Pulmonary artery endothelial cell (primary cell): ENCODE measurements at places on chromosomes 4 and X.

DNA sequence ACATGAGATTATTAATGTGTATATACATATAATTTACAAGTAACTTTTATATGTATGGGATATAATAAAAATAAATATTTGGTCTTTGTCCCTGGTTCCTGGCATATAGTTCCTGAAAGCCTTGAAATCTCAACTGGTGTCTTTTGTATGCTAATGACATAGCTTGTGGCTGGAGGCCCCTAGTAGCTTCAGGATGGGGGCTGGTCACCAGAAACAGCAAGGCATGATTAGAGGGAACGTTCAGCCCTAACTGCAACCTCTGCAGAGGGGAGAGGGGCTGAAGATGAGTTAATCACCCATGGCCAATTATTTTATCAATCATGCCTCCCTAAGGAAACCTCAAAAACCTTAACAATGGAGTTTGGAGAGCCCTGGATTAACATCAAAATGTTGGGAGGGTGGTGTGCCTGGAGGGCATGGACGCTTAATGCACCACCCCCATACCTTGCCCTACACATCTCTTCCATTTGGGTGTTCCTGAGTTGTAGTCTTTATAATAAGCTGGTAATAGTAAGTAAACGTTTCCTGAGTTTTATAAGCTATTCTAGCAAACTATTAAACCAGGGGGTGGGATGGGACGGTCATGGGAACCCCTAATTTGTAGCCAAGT lies 21.3 kb downstream of the PIN4 start:
- DNase-seq: no peak

GRCh38 chrX:124018023-124018422 lies 56.5 kb downstream of the STAG2 start:
- no peak for DNase-seq

GRCh38 chr4:2923141-2923551 lies 40.1 kb downstream of the NOP14 start:
- no peak for DNase-seq

- DNase-seq: no peak
Observed at GRCh38 chr4:17218786-17219185, 293.1 kb downstream of the QDPR start.

DNA sequence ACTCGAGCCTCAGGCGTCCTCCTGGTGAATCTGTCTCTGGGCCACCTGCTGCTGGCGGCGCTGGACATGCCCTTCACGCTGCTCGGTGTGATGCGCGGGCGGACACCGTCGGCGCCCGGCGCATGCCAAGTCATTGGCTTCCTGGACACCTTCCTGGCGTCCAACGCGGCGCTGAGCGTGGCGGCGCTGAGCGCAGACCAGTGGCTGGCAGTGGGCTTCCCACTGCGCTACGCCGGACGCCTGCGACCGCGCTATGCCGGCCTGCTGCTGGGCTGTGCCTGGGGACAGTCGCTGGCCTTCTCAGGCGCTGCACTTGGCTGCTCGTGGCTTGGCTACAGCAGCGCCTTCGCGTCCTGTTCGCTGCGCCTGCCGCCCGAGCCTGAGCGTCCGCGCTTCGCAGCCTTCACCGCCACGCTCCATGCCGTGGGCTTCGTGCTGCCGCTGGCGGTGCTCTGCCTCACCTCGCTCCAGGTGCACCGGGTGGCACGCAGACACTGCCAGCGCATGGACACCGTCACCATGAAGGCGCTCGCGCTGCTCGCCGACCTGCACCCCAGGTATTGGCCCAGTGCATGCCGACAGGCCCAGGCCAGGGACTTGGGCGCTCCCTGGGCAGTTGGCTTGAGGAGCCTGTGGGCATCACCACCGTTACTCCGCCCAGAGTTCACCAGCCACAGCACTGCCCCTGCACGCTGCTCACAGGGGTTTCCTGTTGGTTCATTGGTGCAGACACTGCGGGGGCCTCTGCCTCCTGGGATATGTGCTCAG lies 1.1 kb downstream of the GPR78 start:
- no peak for DNase-seq
